Right ventricle myocardium inferior (tissue), 1 donor: ENCODE measurements at places on chromosomes 7 and 10. TPM values are rescaled to one million over a fixed set of nuclear protein-coding genes. Genes with fewer than 3 reads are reported as not detected.

Gene UBE2D1
- total RNA-seq: 55.3 TPM

- no peak for DNase-seq
Measured at GRCh38 chr7:98500764-98501163, 99.9 kb upstream of the BAIAP2L1 start.

Gene CUZD1
- total RNA-seq: not detected

- no peak for DNase-seq
Measured at GRCh38 chr10:11011984-11012383, 5.7 kb upstream of the CELF2 start.

DNA sequence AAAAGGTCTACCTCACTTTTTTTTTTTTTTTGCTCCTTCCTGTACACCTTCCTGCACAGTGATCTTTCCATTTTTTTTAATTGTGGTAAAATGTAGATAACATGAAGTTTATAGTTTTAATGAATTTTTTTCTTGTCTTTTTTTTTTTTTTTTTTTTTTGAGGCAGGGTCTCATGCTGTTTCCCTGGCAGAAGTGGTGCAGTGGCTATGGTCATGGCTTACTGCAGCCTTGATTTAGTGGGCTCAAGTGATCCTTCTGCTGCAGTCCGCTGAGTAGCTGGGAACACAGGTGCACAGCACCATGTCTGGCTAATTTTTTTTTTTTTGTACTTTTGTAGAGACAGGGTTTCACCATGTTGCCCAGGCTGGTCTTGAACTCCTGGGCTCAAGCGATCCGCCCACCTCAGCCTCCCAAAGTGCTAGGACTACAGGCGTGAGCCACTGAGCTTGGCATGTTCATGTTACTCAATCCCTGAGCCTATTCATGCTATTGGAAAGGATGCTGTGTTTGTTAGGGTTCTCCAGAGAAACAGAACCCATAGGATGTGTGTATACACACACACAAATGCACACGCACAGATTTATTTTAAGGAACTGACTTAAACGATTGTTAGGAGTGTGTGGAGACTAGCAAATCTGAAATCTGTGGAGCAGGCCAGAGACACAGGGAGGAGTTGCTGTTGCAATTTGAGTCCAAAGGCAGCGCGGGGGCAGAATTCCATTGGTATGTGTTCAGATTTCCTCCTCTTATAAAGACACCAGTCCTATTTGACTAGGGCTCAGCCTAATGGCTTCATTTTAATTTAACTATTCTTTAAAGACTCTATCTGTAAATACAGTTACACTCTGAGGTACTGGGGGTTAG is 29.1 kb downstream of the GALNT11 start:
- DNase-seq: no peak

Gene FBXO24
- 0.41 TPM for total RNA-seq

Gene BAMBI
- 17.9 TPM for total RNA-seq

DNA sequence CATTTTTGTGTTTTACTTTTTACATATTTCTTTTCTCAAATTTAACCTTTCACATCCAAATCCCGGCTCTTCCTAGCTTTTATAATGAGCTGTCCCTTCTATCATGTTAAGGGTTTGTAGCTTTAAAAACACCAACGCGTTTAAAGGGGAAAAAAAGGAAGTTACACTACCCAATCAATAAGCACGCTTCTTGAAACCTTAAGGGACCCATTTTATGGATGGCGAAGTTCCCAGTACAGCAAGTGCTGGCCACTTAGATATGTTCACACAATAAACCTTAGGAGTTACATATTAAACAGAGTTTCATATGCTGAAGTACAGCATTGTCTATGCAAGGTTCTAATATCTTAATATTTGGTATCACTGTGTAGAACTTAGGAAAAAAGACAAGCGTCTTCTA is 1.8 kb downstream of the GNG11 start:
- no peak for DNase-seq

Gene TAS2R41
- not detected for total RNA-seq

DNA sequence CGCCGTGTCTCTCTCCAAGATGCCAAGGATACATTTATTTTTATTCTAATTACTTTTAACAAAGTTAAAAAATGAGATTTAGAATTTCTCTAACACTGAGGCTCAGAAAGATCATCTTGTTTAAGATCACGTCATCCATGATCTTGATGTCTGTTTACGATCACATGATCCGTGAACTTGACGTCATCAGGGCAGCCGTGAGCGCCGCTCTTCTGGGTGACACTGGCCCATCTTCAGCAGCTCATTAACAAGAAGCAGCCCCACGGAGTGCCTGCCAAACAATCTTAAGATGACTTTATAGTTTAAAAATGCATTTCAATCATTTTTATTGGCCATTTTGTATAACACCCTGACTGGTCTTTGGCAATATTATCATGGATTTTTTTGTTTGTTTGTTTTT is 291.1 kb upstream of the PRKCQ start:
- DNase-seq: no peak

Gene RHOBTB1
- total RNA-seq: 12.1 TPM

Gene PLEKHS1
- total RNA-seq: not detected

DNA sequence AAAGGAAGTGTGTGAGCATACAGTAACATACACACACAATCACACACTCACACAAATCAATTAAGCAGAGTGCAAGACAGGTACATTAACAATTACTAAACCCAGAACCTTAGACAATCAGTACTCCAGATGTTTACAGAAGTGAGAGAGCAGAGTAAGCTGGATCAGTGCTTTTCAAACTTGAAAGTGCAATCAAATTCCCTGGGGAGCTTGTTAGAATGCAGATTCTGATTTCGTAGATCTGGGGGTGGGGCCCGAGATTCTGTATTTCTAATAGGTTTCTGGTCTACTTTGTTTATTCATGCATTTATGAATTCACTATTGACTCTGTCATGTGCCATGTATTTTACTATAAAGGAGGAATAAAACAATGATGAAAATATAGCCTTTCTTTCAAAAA is 179.6 kb upstream of the PHYHIPL start:
- no peak for DNase-seq

Gene GTF2IRD1
- total RNA-seq: 19.1 TPM

DNA sequence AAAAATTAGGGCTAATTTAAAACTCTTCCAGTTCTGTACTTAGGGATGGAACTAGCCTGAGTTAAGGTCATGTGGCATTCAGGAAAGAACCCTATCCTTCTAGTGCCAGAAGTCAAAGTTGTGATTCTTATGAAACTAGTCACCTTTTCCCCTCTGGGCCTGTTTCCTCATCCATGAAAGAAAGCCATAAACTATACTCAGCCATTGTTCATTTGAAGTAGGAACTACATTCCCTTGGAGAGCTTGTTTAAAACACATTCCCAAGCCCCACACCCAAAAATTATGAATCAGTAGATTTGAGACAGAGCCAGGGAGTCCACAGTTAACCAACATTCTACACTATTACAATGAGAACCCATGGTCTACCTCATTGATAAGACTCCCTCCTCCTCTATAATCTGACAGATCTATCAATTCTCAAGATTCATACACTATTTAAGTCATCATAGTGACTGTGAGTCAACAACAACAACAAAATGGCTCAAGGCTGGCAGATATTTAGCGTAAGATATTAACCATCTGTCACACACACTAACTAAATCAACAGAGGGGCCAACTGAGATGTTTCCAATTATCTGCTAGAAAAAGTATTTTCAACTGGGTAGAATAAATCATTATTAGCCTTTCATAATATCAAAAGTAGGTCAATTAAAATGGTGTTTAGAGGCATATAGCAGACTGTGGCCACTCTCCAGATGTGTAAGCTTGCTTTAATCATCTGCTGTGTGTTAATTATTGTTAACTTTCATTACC is 102.3 kb downstream of the SLC25A13 start:
- DNase-seq: no peak

GRCh38 chr7:33933611-33934281 is 28.4 kb downstream of the BMPER start:
- DNase-seq: no peak

- no peak for DNase-seq
Measured at GRCh38 chr10:34647875-34648865, 166.9 kb downstream of the PARD3 start.

Gene FGL2
- 13.0 TPM for total RNA-seq

Gene SFRP5
- 2.5 TPM for total RNA-seq
